ENCODE measurements at places on chromosomes 5 and 9.

- DNase-seq: no peak
Measured at GRCh38 chr9:36988848-36989247, 45.2 kb downstream of the PAX5 start.

GRCh38 chr5:79378510-79379186 is 135.3 kb downstream of the HOMER1 start:
- peak; percentile 5 for DNase-seq

GRCh38 chr5:16976625-16977008 is 40.5 kb upstream of the MYO10 start:
- no peak for DNase-seq

GRCh38 chr9:89252651-89253267 is 58.2 kb upstream of the CKS2 start:
- no peak for DNase-seq

GRCh38 chr9:105858877-105859276 is 164.5 kb downstream of the TMEM38B start:
- no peak for DNase-seq

- DNase-seq: peak; percentile 15
Measured at GRCh38 chr9:4661611-4662010, 483 bp upstream of the PLPP6 start.

GRCh38 chr9:2524601-2525000 is 97.0 kb upstream of the VLDLR start:
- DNase-seq: no peak

DNA sequence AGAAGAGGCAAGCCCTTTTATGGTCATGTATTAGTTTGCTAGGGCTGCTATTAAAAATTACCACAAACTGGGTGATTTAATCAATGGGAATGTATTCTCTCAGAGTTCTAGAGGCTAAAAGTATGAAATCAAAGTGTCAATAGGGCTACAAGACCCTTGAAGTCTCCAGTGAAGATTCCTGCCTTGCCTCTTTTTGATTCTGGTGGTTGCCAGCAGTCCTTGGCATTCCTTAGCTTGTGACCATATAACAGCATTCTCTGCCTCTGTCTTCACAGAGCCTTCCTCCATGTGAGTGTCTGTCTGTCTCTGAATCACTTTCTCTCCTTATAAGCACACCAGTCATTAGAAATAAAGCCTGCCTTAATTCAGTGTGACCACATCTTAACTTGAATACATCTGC is 282.7 kb downstream of the KCNN2 start:
- DNase-seq: no peak

- no peak for DNase-seq
Measured at GRCh38 chr9:76443887-76444286, 15.1 kb upstream of the GCNT1 start.

DNA sequence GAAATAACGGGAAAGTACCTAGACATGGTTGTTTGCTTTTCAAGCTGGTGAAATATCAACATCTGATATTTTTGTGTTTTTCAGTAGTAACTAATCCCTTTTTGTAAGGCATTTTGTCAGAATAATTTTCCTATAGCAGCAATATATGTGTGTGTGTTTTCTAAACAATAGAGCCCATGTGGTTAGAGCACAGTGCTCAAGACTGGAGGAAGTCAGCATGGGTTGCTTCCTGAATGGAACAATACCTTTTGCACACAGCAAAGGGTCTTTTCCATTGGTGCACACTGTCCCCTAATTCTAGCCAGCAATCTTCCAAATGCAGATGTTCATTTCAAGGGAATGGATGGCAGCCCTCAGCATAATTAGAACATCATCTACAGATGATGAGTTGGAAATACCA is 270.1 kb downstream of the AOPEP start:
- DNase-seq: no peak

DNA sequence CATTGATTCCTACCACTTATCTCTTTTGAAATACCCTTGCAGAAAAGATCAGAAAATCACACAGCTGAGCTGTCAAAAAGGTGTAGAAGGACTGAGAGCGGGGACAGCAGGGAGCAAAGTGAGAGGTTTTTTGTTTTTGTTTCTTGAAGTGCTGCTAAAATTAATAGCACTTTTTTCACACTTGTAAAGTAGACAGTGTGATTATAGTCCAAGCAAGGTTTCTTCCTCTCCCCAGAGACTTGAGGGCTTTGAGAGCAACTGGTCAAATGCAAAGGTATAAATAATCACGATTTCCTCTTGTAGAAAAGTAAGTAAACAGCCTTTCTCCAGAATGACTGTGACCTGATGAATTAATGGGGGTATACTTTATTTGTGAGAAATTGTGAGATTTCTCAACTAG is 326.9 kb downstream of the ZNF608 start:
- DNase-seq: no peak

GRCh38 chr5:132576123-132576522 is 19.3 kb downstream of the RAD50 start:
- DNase-seq: no peak

Data from choroid plexus epithelial cell (primary cell).